Suppressor macrophage treated with lipopolysaccharide for 1 hour (primary cell): ENCODE measurements at places on chromosomes 3 and 15.

GRCh38 chr3:57226176-57226575 is 1.4 kb upstream of the APPL1 start:
- peak; percentile 34 for DNase-seq

GRCh38 chr3:55534876-55535275 is 47.8 kb upstream of the WNT5A start:
- no peak for DNase-seq

DNA sequence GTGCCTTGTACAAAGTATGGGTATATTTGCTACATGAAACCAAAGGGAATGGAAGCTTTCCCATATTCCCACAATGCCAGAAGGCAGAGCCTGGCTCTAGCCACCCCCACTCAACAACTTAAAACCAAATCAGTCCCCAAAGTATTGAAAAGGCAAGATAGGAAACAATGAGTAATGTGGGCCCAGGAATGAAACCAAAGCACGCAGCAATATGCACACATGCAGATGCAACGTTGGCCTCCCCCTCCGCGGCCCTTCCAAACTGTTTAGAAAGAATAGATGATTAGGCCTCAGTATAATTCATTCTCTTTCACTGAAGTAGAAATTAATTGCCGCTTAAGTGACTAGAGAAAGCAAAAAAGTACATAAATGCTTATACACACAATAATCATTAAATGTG is 59.1 kb downstream of the THRB start:
- DNase-seq: no peak

DNA sequence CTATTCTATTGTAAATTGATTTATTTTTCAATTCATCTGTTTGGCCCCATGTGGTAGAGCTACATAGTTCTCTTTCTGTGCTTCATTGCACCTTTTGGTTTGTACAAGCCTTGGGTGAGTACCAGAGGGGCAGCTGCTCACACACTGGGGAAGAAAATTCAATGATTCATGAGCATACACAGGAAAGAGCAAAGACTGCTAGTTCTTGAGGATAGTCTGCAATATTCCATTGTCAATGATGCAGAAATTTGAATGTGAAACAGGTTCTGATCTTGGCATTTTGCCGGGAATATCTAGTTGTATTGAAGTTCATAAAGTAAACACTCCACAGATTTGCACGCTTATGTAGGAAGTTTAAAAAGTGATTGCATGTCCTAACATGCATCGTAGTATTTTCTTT is 304.6 kb downstream of the NAALADL2 start:
- DNase-seq: no peak

GRCh38 chr3:162586591-162586990 is 1090.0 kb downstream of the OTOL1 start:
- DNase-seq: no peak

- peak; percentile 85 for DNase-seq
Measured at GRCh38 chr3:108662142-108662738, 72.7 kb downstream of the DZIP3 start.

GRCh38 chr15:96524676-96525417 is 194.3 kb downstream of the NR2F2 start:
- DNase-seq: no peak

DNA sequence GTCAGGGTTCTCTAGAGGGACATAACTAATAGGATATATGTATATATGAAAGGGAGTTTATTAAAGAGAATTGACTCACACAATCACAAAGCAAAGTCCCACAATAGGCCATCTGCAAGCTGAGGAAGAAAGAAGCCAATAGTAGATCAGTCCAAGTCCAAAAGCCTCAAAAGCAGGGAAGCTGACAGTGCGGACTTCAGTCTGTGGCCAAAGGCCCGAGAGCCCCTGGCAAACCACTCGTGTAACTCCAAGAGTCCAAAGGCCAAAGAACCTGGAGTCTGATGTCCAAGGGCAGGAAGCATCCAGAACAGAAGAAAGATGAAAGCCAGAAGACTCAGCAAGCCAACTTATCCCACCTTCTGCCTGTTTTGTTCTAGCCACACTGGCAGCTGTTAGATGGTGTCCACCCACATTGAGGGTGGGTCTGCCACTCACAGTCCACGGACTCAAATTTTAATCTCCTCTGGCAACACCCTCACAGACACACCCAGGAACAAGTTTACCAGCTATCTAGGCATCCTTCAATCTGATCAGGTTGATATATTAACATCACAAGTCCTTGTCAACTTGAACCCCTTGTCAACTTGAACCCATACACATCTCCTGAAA is 54.2 kb upstream of the ACAD9 start:
- no peak for DNase-seq

DNA sequence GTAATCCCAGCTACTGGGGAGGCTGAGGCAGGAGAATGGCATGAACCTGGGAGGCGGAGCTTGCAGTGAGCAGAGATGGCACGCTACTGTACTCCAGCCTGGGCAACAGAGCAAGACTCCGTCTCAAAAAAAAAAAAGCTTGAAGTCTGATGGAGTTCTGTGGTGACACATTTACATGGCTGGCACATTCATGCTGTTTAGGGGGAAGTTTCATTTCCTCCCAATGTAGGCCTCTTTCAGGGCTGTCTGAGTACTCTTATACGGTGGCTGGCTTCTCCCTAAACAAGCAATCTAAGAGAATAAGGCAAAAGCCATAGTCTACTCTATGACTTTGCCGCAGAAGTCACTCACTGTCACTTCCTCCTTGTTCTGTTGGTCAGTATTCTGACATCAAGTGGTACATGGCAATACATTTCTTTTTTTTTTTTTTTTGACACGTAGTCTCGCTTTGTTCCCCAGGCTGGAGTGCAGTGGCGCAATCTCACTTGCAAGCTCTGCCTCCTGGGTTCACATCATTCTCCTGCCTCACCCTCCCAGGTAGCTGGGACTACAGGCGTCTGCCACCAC is 41.2 kb downstream of the OIP5 start:
- peak; percentile 82 for DNase-seq

DNA sequence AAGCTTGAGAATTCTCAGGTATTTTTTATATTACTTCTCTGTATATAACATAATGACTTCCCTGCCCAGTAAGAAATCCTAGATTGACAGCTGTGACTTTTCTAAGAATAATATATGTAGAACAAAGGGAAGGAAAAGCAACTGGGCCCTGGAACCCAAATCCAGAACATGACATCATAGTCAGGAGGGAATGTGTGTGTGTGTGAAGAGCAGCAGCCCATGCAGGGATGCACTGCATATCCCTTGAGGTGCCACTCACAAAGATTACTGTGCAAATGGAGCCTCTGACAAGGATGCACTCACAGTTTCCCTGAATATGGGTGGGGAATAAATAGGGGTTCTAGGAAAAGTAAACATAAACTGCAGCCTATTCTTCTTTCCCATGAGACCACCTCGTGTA is 279.5 kb downstream of the NEK10 start:
- no peak for DNase-seq

- no peak for DNase-seq
Measured at GRCh38 chr15:78930577-78931388, 14.1 kb downstream of the CTSH start.

- no peak for DNase-seq
Measured at GRCh38 chr3:150503402-150504099, 42.7 kb downstream of the SERP1 start.

DNA sequence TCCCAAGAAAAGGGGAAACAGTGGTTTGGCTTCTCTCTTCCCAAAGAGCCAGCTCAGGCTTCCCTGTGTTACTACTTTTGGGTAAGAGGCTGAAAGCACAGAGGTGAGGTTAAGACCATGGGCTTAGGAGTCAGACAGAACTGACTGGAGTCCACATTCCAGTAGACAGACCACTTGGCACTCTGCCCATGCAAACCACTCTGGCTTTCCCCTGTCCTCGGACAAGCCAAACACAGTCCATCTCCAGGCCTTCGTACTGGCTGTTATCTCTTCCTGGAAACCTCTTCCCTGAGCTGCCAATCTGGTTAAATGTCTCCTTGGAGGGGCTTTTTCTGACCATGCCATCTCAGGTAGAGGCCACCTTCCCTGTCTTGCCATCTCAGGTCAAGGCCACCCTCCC is 53.1 kb upstream of the FAM3D start:
- no peak for DNase-seq

DNA sequence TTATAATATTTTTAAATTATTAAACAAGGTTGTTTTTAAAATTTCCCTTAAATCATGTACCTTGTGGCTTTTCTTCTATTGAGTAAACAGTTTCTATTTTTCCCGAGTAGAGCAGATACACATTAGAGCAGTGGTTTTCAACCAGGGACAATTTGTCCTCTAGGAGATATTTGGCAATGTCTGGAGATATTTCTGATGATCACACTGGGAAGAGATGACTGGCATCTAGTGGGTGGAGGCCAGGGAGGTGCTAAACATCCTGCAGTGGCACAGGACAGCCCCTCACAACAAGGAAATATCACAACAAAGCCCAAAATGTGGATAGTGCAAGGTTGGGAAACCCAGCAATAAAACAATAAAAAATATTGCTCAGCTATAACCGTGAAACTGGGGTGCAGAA is 113.0 kb upstream of the PTPRG start:
- no peak for DNase-seq

GRCh38 chr3:13687517-13687943 is 138.6 kb downstream of the FBLN2 start:
- no peak for DNase-seq

DNA sequence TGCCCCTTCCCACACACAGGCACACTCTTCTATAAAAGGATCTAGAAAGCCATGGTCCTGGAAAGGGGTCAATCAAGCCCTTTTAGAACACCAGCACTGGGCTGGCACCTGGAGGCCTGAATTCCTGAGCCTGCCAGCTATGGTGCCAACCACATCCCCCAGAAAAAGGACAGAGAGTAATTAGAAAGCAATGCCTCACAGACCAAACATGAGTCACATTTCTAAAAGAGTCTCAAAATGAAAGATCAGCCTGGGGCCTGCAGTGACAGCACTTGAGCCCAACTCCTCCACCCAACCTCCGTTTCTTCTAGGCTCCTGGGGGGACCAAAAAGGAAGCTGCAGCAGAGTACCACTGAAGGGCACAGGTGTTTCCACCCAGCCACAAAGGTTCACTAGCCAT is 14.1 kb downstream of the MYLK start:
- no peak for DNase-seq

DNA sequence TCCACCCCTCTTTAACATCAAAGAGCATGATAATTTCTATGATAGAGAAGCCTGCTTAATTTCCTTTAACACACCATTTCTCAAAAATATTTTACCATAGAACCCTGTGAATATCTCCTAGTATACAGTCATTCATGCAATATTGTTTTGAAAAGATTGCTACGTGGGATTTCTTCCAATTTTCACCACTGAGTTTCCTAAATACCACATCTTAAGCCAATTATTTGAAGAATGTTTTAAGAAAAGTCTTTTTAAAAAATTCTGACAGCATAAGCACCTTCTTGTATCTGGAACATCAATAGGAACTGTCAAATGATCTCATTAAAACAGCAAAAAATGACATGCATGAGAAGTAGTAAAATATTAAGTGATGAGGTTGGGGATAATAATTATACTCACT is 1126.7 kb downstream of the TUSC7 start:
- DNase-seq: no peak

GRCh38 chr3:126133606-126134005 is 46.8 kb downstream of the ALDH1L1 start:
- DNase-seq: no peak
